ENCODE measurements at places on chromosomes 4 and X. TPM values are rescaled to one million over a fixed set of nuclear protein-coding genes. Genes with fewer than 3 reads are reported as not detected.
A peak's percentile ranks its signal among the peaks of the same experiment; 100 is the strongest.

DNA sequence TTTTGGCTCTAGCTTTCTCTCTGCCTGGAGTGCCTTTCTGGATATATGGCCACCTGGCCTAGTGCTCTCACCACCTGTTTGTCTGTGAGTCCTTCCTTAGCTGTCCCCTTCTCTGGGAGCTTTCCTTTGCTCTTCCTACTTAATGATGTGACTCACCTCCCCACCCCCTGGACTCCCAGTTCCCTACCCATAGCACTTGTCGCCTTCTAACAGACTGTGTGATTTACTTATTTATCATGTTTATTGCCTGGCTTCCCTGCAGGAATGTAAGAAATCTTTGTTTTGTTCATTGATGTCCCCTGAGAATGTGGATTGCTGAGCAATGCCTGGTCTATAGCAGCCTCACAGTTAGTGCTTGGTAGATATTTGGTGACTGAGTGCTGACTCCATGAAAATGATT is 18.9 kb downstream of the ADD1 start:
- DNase-seq = peak; percentile 42

Gene PPAT
- total RNA-seq = 18.4 TPM

Gene PAK3
- 0.90 TPM for total RNA-seq

DNA sequence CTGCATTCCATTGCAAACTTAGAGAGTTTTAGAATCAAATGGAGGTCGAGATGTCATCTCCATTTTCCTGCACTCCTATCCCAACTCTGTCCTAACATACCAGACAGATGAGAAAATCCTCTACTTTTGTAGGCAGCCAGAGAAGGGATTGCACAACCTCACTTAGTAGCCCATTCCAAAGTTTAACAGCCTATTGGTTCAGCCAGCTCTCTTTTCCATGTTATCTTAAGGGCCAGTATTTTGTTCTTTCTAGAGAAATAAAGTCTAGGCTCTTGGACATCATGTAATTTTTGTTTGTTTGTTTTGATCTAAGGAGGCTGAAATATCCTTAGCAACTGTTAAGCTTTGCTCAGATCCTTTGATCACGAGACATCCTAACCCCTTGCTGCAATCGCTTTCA is 173.0 kb downstream of the COX18 start:
- DNase-seq = peak; percentile 96

DNA sequence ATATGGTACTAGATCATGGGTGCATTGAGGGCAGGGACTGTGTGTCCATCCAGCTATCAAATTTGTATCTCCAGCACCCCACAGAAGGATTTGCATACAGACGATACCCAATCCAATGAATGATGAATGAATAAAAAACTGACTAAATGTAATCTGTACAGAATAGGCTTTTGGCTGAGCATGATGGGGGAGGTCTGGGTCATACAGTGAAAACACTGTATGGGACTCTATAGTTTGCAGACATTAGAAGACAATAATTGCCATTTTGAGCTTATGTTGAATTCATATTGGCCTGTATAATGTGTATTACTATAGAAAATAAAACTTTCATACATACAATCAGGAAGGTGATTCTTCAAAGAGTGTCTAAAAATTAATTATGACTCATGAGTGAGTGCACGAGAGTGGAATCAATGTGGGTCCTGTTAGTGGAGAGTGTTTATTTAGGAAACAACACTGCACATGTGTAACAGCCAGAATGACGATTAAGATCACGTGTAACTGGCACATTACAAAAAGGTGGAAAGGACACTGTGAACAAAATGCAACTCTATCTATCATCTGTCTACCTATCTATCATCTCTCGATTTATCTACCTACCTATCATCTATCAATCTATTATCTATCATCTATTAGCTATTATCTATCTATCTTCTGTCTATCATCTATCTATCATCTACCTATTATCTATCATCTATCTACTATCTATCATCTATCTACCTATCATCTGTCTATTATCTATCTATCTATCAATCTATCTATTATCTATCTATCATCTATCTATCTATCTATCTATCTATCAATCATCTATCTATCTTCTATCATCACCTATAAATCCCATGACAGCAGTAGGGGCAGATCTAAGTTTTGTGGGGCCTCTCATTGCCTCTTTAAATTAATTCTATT is 201.3 kb downstream of the PTTG2 start:
- DNase-seq = no peak

DNA sequence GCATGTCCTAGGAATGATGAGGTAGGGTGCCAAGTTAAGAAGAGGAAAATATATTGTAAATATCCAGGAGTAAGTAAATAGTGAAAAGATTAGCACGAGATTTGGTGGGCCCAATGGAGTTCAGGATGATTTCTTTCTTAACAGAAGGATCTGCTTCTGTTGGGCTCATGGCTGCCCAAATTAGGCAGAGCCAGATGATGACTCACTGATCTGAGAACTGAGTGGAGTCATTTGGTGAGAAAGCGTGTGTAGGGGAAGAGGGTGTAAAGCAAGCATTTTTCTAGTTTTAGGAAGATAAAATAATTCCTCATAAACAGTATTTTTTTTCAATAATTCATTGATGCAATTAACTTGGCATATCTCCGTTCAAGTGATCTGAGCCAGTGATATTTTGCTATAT is 1.6 kb downstream of the TBX22 start:
- DNase-seq = no peak

Gene CT47B1
- total RNA-seq = not detected

DNA sequence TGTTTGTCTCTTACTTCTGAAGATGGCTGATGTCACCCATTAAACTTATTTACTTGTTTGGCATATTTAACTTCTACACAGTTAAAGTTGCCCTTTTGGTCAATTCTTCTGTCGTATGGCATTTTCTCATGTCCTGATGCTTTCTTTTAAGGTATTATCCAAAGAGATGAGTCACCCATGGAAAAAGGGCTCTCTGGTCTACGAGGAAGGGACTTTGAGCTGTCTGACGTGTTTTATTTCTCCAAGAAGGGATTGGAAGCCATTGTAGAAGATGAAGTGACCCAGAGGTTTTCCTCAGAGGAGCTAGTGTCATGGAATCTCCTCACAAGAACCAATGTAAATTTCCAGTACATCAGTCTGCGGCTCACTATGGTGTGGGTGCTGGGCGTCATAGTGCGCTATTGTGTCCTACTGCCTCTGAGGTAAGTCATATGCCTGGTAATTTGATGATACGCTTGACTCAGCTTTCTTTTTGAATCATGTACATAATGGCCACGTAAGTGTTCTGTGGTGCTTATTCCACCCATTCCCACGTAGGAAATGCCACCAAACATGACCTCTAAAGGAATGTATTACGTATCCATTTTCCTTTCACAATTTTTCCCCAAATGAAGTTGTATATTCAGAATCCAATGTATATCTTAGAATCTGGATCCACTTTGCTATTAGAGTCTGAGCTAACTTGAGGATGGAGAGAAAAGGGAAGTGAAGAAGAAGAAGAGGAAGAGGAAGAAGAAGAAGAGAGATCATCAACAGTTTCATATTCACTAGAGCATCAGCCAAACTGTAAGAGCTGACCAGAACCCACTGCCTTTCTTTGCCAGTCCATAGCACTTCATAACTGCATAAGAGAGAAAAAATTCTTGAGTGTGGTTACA is 45.7 kb downstream of the GPAT3 start:
- DNase-seq = no peak

Gene GAGE12E
- not detected for total RNA-seq

Gene SGMS2
- total RNA-seq = 144 TPM

GRCh38 chrX:915427-916229 is 285.0 kb downstream of the SHOX start:
- no peak for DNase-seq

Gene MAP9
- 6.5 TPM for total RNA-seq

GRCh38 chr4:57117491-57117890 is 7.3 kb upstream of the IGFBP7 start:
- DNase-seq = no peak

DNA sequence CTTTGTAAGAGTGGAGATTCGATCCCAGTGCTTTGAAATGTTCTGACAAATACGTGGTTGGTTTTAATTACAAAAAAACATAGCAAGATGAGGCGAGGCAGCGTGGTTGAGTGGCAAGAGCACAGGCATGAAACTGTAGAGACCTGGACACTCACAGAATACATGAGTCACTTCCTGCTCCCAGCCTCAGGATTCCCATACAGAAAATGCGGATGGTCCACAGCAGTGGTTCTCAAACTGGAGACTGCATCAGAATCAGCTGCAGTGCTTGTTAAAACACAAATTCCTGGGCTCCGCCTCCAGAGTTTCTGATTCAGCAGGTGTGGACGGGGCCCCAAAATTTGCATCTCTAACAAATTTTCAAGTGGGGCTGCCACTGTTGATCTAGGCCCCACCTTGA is 10.1 kb downstream of the OTOP1 start:
- no peak for DNase-seq

Gene DAPP1
- total RNA-seq = not detected

GRCh38 chr4:152651473-152652060 is 28.2 kb downstream of the TMEM154 start:
- DNase-seq = no peak

Gene CYTL1
- 12.5 TPM for total RNA-seq

- DNase-seq = no peak
Observed at GRCh38 chr4:83250687-83251446, 33.7 kb downstream of the COQ2 start.

Gene KIAA1210
- not detected for total RNA-seq

DNA sequence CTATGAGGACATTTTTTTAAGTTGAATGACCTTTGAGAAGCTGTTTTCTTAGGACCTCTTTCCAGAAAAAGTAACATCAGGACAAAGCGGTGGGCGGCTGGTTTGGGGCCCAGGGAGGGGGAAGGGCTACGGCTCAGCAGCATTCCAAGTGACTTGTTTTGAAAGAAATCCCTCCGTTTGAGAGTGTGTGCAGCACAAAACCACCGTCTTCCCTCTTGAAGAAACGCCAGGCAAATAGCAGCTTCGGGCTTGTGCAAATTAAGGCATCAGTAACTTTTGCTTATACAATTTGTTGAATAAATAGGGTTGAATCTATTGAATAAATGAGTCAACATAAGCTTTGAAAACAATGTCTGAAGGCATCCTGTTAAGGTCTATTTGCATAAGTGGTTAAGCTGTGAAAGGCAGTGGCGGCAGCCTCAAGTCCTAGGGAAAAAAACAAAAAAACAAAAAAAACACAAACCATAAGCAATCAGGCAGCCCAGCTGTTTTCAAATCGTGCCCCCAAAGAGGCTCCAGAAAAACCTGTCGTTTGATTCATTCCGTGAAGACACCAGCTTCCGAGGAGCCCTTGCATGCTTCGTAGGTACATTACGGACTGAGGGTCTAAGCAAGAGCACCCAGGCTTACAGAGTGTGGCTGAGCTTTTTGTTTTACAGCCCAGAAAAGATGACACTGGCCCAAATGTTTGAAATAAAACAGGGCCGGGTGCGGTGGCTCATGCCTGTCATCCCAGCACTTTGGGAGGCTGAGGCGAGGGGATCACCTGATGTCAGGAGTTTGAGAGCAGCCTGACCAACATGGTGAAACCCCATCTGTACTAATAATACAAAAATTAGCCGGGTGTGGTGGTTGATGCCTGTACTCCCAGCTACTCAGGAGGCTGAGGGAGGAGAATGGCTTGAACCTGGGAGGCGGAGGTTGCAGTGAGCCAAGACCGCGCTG is 103.7 kb downstream of the CRLF2 start:
- no peak for DNase-seq

Gene SLC49A3
- 11.6 TPM for total RNA-seq

Measured in fibroblast of the aortic adventitia (primary cell).